ENCODE measurements at places on chromosomes 6 and 20.

- peaks cover 18% of the 10 kb centered on the region for H3K4me1 ChIP-seq
- H3K27ac ChIP-seq: no peak overlapping the region
- peaks cover 25% of the 10 kb centered on the region for H3K36me3 ChIP-seq
- DNase-seq: no peak
These were observed 2.6 kb downstream of the MPIG6B start for GRCh38 chr6:31725502-31726350.

DNA sequence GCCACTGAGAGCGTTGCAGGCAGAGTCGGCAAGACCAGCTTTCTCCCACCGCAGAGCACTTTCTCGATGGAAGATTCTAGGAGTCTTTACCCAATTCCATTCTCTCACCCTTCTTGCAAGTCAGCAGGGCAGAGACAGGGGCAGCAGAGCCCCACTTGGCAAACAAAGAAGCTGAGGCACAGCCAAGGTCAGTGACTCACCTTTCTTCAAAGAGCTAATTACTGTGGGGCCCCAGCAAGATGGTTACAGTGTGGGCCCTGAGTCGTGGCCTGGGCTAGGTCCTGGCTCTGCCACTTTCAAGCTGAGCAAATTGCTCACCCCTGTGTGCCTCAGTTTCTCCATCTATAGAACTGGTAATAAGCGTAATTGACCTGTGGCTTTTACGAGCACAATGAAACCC lies 277.0 kb downstream of the PREX1 start:
- no peak overlapping the region for H3K4me3 ChIP-seq
- peaks cover 33% of the 10 kb centered on the region for H3K27me3 ChIP-seq
- no peaks in the 10 kb centered on the region for H3K36me3 ChIP-seq
- DNase-seq: no peak

- H3K4me3 ChIP-seq: no peak overlapping the region
- H3K4me1 ChIP-seq: no peaks in the 10 kb centered on the region
- no peaks in the 10 kb centered on the region for H3K36me3 ChIP-seq
- DNase-seq: no peak
- H3K27me3 ChIP-seq: no peaks in the 10 kb centered on the region
These were observed 112.8 kb upstream of the TSHZ2 start for GRCh38 chr20:52859156-52859876.

DNA sequence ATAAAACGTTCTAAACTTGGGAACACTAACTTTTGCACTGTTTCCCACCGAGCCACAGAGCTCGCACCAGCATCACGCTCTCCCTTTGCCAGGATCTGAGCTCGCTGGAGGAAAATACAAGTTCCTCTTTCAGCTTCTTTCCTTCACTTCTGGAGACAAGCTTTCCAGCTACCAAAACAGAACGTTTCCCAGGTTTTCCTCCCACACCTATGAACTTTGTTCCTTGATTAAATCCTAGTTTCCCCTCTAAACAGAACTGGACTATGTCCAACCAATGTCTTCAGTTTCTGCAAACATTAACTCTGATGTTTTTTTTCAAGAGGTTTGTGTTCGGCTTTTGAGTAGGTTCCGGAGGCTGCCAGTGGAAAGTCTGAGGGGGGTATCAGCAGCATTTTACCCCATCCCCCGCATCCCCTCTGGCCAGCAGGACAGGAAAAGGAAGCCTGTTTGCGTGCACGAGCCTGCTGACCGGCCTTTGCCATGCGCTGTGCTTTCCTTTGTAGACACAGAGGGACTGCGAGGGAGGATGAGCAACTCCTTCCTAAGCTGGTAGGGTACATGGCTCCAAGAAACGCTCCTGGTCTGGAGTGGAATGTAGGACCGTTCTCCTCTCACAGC lies 135.5 kb downstream of the LY86 start:
- H3K36me3 ChIP-seq: no peaks in the 10 kb centered on the region
- H3K4me1 ChIP-seq: peaks cover 32% of the 10 kb centered on the region
- DNase-seq: no peak
- no peaks in the 10 kb centered on the region for H3K27me3 ChIP-seq

DNA sequence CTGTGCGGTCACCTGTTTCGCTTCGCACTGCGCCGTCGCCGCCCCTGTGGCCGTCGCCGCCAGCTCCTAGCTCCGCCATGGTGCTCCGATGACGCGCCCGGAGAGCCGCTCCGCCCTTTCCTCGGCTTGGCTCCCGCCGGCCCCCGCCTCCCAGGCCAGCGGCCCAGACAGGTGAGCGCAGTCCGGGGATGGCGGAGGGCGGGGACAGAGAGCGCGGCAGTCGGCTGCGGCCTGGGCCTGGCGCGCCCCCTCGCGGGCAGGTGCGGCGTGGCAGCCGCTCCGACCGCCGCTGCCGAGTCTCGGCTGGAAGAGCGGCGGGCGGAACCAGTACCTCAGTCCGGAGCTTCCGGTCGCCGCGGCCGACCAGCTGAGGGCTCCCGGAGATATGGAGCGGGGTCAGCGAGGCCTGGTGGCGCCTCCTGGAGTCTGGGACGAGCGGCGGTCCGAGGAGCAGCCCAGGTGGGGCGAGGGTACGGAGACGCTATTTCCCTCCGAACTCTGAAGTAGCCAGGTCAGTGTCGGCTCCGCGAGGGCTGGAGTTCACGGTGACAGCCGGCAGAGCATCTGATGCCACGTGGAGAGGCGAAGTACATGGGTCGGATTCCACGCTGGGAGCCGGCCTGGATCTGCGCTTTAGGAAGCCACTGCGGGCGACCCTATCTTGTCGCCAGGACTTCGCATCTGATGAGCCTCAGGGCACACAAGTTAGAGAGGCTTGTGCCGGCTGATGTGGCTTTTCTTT lies at the start of gene MAP7:
Gene MAP7 (minus strand): TSS at position 93 of the 742 bp plus-strand sequence. CDS start 14 bp downstream, at position 79.
- no peak within 1 kb of the TSS for H3K27ac ChIP-seq
- peak within 1 kb of the TSS; percentile 68 for H3K4me3 ChIP-seq
- no peaks in the 10 kb centered on the region for H3K36me3 ChIP-seq
- no peak for DNase-seq
- peaks cover 10% of the 10 kb centered on the region for H3K4me1 ChIP-seq

DNA sequence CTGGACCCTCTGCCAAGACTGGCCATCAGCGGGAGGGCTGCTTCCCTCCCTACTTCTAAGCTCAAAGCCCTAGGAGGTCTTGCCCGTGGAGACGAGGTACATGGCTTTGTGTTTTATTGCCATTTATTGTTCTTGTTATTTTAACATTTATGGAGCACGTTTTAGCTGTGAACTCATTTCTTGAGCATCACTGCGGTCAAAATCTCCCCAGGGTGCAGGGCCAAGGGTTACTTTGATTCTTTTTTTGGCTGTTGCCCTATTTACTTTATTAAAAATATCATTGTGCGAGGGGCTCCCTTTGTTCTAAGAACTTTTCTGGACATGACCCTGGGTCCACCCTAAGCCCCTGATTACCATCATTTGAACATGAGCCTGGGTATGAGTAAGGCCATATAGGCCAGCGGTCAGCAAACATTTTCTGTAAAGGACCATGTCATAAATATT lies 51.6 kb downstream of the EYA2 start:
- H3K4me3 ChIP-seq: no peak overlapping the region
- H3K27me3 ChIP-seq: peaks cover 27% of the 10 kb centered on the region
- DNase-seq: no peak

DNA sequence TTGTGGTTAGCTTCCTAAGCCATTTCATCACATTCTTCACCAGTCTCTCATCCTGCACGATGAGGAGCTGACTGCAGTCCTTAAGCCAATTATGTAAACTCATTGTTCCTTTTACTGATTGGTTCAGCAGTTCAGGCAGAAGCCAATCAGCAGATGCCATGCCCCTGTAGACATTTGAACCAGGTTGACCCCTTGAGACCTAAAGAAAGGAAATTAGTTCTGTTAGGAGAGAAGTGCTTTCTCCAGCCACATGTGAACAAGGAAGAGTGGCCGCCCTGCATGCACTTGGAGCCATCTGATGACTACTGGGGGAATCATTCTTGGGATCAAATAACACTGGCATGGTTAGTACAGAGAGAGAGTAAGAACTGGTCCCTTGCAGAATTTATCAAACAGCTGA lies 535.2 kb upstream of the ID4 start:
- peaks cover 32% of the 10 kb centered on the region for H3K4me1 ChIP-seq
- H3K27ac ChIP-seq: no peak overlapping the region

GRCh38 chr20:16647875-16648597 lies 74.8 kb upstream of the KIF16B start:
- H3K27me3 ChIP-seq: no peaks in the 10 kb centered on the region
- no peak for DNase-seq
- H3K36me3 ChIP-seq: no peaks in the 10 kb centered on the region
- no peaks in the 10 kb centered on the region for H3K4me1 ChIP-seq
- H3K4me3 ChIP-seq: no peak overlapping the region

- H3K4me1 ChIP-seq: no peaks in the 10 kb centered on the region
- no peak overlapping the region for H3K27ac ChIP-seq
- DNase-seq: no peak
- H3K27me3 ChIP-seq: peaks cover 54% of the 10 kb centered on the region
These were observed 16.8 kb upstream of the RALY start for GRCh38 chr20:33976959-33977358.

- peaks cover 14% of the 10 kb centered on the region for H3K36me3 ChIP-seq
- H3K4me1 ChIP-seq: peaks cover 13% of the 10 kb centered on the region
- no peak for DNase-seq
- H3K4me3 ChIP-seq: no peak overlapping the region
These were observed 104.3 kb downstream of the SLC23A2 start for GRCh38 chr20:4896971-4897497.

- peaks cover 3% of the 10 kb centered on the region for H3K4me1 ChIP-seq
- H3K36me3 ChIP-seq: no peaks in the 10 kb centered on the region
- no peak overlapping the region for H3K4me3 ChIP-seq
- H3K27me3 ChIP-seq: peaks cover 48% of the 10 kb centered on the region
- no peak overlapping the region for H3K27ac ChIP-seq
- no peak for DNase-seq
These were observed 462.9 kb downstream of the PREX1 start for GRCh38 chr20:48364688-48365421.

DNA sequence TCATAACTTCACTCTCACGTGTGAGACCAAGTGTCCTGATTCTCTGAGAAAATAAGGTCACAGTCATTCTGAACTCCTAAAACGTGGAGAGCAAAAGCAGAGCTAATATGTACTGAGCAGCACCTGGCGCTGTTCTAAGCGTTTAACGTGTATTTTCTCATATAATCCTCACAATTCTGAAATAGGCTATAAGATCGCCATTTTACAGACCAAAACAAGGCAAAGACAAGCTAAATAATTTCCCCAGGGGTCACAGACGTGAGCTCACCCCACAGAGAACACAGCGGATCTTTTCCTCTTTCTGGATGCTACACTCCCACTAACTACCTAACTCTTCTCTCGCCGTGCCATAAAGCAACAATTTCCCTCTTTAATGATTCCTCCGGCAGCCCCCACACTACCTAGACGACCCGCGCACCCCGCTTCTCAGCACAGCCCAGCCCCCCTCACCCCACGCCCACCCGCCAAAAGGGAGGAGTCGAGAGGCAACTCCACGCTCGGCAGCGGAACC lies 636 bp downstream of the SUPT3H start:
- H3K27me3 ChIP-seq: no peaks in the 10 kb centered on the region
- DNase-seq: no peak
- H3K36me3 ChIP-seq: no peaks in the 10 kb centered on the region
- H3K4me3 ChIP-seq: peak overlapping the region; percentile 97

GRCh38 chr6:101711518-101711917 lies 318.0 kb downstream of the GRIK2 start:
- H3K36me3 ChIP-seq: no peaks in the 10 kb centered on the region
- no peak overlapping the region for H3K27ac ChIP-seq
- no peaks in the 10 kb centered on the region for H3K27me3 ChIP-seq
- no peak for DNase-seq

- no peaks in the 10 kb centered on the region for H3K36me3 ChIP-seq
- DNase-seq: no peak
- H3K27me3 ChIP-seq: no peaks in the 10 kb centered on the region
- no peak overlapping the region for H3K27ac ChIP-seq
- peak overlapping the region; percentile 61 for H3K4me3 ChIP-seq
These were observed 46.6 kb upstream of the UST start for GRCh38 chr6:148700047-148700715.

DNA sequence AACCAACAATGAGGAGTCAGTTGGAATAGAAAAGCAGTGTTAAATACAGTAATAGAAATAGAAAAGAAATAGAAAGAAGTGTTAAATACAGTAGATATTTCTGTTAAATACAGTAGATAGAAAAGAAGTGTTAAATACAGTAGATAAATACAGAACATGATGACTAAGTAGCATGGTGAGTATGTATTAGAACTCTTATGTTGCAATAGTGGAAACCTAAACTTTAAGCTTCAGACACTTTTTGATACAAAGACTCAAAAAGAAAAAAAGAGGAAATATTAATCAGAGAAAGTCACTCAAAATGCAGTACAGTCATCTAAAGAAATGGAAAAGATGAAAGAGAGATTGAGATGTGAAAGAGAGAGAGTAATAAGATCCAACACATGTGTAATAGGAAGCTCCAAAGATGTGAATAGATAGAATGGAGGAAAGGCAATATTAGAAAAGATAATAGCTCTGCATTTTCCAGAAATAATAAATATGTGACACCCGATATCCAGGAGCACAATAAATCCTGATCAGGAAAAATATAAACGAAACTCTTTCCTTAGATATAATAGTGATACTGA lies 131.5 kb upstream of the KCNK16 start:
- H3K27me3 ChIP-seq: no peaks in the 10 kb centered on the region
- H3K4me3 ChIP-seq: no peak overlapping the region
- no peak overlapping the region for H3K27ac ChIP-seq
- peaks cover 4% of the 10 kb centered on the region for H3K36me3 ChIP-seq

GRCh38 chr6:148445116-148445515 lies 102.5 kb downstream of the SASH1 start:
- H3K36me3 ChIP-seq: peaks cover 18% of the 10 kb centered on the region
- peak overlapping the region; percentile 75 for H3K27ac ChIP-seq
- H3K27me3 ChIP-seq: no peaks in the 10 kb centered on the region

- H3K27ac ChIP-seq: no peak overlapping the region
- no peak overlapping the region for H3K4me3 ChIP-seq
- peaks cover 46% of the 10 kb centered on the region for H3K4me1 ChIP-seq
These were observed 27.1 kb upstream of the TOP1 start for GRCh38 chr20:41001497-41001896.

DNA sequence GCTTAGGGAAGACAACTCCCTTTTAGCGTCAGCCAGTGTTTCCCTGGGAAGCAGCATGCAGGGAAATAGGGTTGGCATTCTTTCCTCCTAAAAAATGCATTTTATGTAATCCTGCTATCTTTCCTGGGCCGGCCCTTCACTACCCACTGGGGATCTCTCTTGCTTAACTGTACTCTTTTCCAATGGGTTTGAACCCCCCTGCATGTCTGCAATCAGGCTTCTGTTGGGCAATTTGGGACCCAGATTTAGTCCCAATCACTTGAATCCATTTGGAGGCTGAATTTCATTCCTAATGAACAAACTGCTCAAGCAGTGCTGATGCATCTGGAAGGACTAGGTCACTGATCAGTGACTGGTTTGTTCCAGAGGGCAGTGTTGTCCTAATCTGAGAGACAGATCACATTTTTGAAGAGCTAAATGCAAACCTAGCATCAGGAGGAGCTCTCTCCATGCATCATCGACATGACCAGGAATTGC lies 152.0 kb downstream of the TSHZ2 start:
- no peaks in the 10 kb centered on the region for H3K36me3 ChIP-seq
- H3K4me3 ChIP-seq: no peak overlapping the region
- DNase-seq: no peak
- H3K27me3 ChIP-seq: no peaks in the 10 kb centered on the region
- no peaks in the 10 kb centered on the region for H3K4me1 ChIP-seq

DNA sequence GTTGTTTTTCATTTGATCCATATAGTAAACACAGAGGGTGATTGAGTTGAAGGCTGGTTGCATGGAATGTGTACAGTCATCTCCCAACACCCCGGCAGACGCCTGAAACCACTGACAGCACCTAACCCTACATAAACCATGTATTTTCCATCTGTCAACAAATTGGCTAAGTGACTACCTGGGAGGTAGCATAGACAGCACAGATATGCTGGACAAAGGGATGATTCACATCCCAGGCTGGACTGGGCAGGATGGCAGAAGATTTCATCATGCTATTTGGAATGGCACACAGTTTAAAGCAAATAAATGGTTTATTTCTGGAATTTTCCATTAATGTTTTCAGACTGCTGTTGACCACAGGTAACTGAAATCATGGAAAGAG lies 4.4 kb upstream of the VIP start:
- H3K27me3 ChIP-seq: peaks cover 8% of the 10 kb centered on the region
- DNase-seq: no peak
- no peak overlapping the region for H3K4me3 ChIP-seq
- no peak overlapping the region for H3K27ac ChIP-seq
